ENCODE measurements at places on chromosomes 1 and 21.

DNA sequence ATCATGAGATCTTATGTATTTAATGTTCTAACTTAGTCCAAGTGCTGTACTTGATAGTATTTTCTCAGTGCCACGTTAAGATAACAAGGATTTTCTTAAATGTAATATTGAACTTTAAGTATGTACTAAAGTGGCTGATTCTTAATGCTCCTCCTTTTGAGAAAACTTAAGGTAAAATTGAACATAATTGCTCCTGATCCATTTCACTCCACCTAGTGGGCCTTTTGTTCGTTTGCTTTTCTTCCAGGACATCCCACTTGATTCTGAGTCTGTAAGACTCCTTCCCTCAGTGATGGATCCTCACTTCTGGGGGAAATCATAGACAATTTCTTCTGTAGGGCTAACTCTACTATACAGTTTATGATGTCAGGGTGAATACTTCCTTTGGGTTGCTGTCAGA lies 173.1 kb downstream of the LMO4 start:
- no peak for DNase-seq

- DNase-seq, result no peak
Observed at GRCh38 chr1:68590473-68590872, 93.6 kb upstream of the DEPDC1 start.

- DNase-seq, result no peak
Observed at GRCh38 chr1:61910035-61910434, 167.8 kb downstream of the PATJ start.

DNA sequence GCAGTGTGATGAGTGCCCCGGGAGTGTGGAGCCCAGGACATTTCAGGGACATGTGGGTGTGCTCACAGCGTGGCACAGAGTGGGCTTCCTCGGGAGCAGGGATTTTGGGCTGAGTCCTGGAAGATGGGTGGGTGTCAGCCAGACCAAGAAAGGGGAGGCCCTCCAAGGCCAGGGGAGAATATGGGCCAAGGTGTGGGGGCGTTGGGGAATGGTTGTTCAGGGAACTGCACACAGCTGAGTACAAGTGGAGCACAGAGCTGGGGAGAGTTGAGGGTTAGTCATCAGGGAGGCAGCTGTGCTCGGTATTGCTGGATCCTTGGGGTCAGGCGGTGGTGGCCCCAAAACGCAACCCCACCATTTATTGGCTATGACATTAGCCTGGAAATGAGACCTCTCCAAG lies 5.5 kb downstream of the POGK start:
- DNase-seq, result no peak

GRCh38 chr1:145690587-145691558 lies 16.3 kb downstream of the PDZK1 start:
- DNase-seq, result peak; percentile 23

GRCh38 chr21:34548781-34549376 lies 36.9 kb upstream of the KCNE1 start:
- no peak for DNase-seq

DNA sequence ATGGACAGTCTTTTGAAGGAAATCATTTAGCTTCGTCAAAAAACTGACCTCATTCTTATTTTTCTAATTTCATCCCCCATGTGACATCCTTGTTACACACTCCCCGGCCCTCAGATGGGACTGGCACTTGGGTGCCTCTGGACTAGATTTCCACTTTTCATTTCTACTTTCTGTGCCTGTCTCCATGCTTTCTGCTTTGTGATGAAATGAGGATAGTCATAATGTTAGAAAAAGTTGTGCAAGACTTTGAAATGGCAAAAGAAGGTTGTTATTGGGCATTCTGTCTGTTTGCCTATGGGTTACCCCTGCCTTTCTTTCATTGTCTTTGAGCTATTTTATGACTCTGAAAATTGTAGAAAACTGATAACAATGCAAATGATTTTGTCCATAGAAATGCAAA lies 54.9 kb downstream of the MDM4 start:
- no peak for DNase-seq

- DNase-seq, result no peak
Observed at GRCh38 chr1:11426617-11427016, 52.3 kb upstream of the DISP3 start.

GRCh38 chr1:2925918-2926317 lies 95.3 kb upstream of the ACTRT2 start:
- no peak for DNase-seq

DNA sequence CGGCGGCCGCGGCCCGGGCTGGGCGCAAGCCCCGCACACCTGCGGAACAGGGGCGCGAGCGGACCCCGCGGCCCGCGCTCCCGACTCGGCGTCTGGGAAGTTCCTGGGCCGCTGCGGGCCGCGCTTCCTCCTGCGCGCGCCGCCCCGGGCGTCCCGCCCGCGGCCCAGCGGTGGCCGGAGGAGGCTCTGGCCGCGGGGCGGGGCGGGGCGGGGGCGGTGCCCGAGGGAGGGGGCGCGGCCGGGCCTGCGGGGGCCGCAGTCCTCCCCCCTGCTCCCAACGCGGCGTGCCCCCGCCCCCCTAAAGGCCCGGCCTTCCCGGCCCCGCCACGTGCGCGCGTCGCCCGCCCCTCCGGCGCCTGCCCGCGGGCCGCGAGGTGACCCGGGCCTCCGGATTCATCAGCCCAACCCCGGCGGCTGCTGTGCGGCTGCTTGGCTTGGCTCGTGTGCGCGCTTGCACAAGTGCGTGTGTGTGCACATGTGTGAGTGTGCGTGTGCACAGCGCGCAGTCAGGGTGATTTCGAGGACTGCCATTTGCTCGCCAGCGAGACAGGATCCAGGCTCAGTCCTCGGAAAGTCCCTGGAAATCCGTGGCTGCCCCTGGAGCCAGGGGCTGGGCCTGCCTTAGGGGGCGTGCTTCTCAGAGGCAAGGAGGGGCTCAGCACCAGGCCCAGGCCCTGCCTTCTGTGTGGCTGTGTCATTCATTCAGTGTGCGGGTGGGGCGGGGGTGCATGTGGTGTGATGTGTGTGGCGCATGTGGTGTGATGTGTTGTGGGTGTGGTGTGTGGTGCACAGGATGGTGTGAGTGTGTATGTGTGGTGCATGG lies at the start of gene C2CD2:
C2CD2 (minus strand) TSS at position 188 of the 823 bp plus-strand sequence. CDS start 370 bp downstream, outside the sequence.
- peak; percentile 69 for DNase-seq

DNA sequence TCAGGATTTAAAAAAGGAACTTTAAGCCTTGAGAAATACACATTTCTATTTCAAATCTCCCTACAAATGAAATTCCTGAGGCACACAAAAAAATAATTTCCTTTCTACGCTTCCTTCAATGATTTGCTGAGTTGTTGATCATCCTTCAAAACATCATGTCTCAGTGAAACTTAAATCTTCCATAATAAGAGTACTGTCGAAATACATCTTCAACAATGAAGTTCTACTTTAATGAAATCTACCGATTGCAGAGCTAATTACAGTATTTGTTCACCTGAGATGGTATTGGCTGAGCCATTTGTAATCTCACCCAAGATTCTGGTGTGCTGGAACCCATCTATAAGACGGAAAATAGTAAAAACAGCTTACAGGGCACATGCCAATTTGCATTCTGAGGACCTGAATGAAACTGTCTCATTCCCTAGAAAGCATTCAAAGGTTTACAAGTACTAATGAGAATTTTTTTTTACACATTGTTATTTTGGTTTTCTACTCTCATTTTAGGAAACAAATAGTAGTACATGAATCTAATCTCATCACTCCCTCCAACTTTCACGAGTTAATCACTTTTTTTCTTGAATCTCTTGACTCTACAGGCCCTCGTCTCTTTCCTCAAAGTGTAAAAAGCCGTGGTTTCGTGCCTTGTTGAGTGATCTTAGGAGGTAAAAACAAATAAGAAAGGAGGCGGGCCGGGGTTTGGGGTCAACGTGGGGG lies 1.1 kb downstream of the CHML start:
- DNase-seq, result no peak

GRCh38 chr1:41439234-41439633 lies 45.2 kb downstream of the EDN2 start:
- DNase-seq, result no peak

GRCh38 chr1:114585231-114585630 lies 3.8 kb upstream of the BCAS2 start:
- no peak for DNase-seq

DNA sequence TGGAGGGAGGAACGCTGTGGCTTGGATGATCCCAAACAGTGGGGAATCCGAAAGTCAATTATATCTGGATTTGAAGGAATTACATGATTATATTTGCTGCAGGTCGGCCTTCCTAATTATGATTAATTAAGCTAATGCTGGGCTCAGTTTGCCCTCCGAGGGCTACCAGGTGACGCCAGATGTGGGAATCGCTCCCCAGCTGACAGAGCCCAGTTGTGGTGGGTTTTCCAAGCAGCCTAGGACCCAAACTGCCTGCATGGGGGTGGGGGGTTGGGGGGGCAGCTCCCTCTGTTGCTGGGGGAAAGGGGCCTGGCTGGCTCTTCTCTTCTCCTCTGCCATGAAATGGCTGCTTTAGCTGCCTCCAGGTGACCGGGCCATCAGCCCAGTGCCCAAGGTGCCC lies 147.6 kb upstream of the C1orf174 start:
- DNase-seq, result no peak

DNA sequence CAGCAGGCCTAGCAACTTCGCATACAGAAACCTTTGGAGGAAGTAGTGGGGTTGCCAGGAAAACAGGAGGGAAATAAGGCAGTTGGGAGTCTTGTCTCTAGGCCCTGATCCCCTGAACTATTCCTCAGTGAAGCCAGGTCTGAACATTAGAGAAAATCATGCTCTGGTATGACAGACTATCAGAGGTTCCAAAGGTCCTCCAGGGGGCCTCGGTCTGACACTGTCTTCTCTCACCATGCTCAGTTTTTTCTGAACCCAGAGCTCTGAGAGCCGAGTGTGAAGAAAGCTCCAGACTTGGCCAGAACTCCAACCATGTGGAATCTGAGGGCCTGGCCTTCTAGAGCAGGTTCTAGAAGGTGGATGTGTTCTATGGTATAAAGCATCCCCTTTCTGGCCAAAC lies 4.0 kb downstream of the TOMM40L start:
- DNase-seq, result no peak

- no peak for DNase-seq
Observed at GRCh38 chr1:208874915-208875314, 630.7 kb upstream of the PLXNA2 start.

GRCh38 chr1:224507771-224508523 lies 73.3 kb upstream of the WDR26 start:
- DNase-seq, result no peak

DNA sequence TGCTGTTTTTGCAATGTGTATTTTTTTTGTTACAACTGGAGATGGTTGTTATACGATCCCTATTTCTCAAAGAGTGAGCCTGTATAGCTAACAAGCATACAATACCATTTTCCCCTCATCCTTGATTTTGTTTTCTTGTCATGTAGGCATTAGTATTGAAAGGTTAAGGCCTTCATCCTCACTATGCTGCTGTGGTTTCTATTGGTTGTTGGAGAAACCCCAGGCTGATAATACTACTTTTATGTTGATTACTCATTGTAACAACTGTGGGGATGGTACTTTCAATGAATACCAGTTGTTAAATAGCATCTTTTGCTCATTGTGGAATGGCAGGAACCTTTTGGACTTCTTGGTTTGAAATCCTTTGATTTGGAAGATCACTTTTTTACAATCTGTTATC lies 39.0 kb upstream of the MACF1 start:
- no peak for DNase-seq

DNA sequence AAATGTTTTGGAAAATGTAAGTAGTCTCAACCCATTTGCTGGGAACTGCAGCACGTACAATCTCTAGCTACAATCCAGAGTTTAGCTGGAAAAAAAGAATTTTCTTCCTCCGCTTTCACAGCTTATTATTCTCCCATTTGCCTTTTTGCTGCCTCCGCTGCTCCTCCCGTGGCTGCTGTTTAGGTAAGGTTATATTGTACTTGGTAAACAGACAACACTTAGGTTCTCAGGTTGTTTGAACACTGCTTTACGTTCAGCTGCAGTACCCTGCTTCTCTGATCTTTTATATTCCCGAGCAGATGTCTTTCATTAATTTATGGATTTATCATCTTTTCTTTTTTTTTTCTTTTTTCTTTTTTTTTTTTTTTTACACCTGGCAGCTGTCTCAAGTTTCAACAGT lies 14.3 kb downstream of the PROX1 start:
- DNase-seq, result no peak

GRCh38 chr1:45205910-45206721 lies at the start of gene ZSWIM5:
ZSWIM5 (minus strand) TSS chr1:45206605; CDS start chr1:45206350, 255 bp downstream.
- DNase-seq, result peak; percentile 90

DNA sequence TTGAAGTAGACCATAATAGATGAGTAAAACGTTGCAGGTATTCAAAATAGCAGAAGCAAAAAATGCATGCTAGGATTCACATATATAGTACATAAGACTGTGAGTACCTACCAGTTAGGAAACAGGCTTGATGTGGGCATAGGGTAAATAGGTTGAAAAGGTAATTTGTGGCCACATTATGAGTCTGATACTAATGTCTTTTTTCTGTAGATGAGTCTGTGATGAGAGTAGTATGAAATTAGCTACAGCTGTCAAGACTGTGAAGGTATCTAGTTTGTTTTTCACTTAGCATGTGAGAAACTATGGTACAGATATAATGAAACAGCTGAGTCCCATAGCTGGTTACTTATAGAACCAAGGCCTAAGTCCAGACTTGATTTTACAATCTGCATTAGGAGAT lies 12.4 kb upstream of the SPATA1 start:
- no peak for DNase-seq

- DNase-seq, result peak; percentile 77
Observed at GRCh38 chr1:202084791-202085681, 37.7 kb upstream of the GPR37L1 start.

DNA sequence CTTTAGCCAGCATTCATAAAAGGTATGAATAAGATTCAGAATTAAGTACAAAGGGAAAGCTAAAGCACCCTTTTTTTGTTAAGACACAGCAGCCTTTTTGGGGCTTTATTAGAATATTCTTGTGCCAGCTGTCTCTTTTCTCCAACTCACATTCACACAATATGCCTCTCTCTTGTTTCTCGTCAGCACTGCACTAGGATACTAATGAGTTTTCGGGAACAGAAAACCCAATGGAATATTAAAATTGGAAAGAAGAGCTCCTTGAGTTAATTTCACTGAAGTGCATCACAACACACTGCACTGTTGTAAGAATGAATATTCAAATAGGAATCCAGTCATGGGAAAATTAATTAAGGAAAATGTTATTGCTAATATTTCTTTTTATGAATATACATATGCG lies 410.4 kb upstream of the BEND5 start:
- DNase-seq, result no peak

GRCh38 chr21:44947111-44947929 lies 7.5 kb downstream of the SLX9 start:
- DNase-seq, result no peak

DNA sequence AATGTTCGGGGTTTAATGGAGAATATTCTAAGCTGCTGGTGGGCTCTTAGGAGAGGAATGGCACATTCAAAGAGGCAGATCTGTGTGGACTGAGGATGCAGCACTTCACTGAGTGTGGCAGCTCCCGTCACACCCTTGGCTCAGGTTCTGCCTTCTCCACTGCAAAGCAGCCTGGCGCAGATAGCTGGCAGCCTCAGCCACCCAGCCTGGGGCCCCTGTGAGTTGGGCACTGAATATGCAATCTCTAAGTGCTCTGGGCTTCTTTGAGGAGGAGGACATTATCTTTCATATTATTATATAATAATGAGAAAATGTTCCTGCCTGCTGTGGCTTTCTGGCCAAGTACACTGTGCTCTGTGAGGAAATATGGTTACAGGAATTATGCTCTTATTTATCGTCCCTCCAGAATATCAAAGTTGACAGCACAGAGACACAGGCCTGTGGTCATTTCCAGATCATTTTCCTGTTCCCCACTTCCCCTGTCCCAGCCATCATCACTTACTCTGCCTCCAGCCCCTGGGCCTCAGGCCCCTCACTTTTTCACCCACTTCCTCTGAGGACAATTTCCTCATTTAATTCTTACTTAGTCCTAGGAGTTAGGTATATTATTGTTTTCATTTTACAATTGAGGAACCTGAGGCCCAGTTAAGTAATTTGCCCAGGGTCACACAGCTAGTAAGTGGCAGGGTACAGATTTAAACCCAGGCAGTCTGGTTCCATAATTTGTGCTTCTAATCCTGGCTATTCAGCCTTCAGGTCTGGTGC lies 53.6 kb downstream of the MAB21L3 start:
- DNase-seq, result no peak

All from urothelium cell line (cell line).